ENCODE measurements at places on chromosomes 1 and 21.

DNA sequence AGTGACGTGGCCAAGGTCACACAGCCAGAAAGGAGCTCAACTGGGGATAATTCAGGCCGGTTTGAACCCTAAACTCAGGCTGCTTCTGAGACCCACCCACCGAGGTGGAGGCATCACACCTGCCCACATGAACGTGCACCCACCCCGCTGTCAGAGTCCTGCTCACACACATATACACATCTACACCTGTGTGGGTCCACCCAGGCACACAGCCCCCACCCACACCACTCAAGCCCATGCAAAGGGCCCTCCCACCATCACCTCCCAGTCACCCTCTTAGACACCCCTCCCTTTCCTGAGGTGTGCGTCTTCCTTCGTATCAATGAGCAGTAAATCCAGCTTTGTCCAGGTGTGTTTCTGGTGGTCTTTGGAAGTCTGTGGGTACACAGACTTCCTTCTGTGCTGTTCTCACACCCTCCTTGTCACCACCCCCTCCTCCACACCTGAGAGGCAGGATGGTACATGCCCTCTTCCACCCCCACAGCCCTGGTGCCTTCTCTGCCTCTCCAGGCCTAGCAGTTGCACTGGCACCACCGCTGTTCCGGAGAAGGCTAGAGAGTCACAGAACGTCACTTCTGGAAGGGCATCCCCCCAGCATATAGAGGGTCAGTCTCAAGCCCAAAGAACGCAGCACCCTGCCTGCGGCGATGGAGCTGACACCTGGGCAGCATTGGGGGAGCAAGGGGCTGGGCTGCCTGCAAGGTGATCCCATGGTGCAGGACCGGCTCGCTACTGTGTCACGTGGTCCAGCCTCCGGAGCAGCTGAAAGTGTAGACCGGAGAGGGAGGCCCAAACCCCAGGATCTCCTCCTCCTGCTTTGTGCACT, 18.9 kb upstream of the FAM131C start:
- DNase-seq: no peak

- peak; percentile 9 for DNase-seq
These were observed at the start of gene OLFM3 for GRCh38 chr1:101996825-101997465. Gene OLFM3, minus strand, starts transcription at chr1:101996926.

- DNase-seq: no peak
These were observed 299.1 kb upstream of the DEPDC1 start for GRCh38 chr1:68795956-68796355.

GRCh38 chr1:177448652-177449357, 278.0 kb downstream of the BRINP2 start:
- peak; percentile 11 for DNase-seq

GRCh38 chr1:213335084-213335483, 284.0 kb downstream of the RPS6KC1 start:
- DNase-seq: no peak

GRCh38 chr1:183956559-183957188, 80.9 kb downstream of the COLGALT2 start:
- DNase-seq: peak; percentile 95

DNA sequence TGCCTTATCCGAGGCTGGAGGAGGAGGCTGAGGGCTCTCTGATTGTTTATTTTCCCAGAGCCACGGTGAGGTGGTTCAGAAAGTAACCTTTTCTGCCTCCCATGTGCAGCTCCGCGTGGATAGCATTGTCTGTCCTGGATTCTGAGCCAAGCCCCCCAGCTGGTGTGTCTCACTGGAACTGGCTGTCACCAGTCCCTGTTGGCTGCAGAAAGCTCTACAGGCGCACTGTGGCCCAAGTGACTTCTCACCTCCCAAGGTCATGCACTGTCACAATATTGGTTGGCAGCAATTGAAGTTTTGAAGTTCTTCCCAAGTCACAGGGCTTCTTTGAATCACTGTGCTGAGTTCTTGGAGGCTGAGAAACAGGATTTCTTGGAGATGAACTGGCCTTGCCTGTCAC, 8.2 kb downstream of the BMP8A start:
- no peak for DNase-seq

DNA sequence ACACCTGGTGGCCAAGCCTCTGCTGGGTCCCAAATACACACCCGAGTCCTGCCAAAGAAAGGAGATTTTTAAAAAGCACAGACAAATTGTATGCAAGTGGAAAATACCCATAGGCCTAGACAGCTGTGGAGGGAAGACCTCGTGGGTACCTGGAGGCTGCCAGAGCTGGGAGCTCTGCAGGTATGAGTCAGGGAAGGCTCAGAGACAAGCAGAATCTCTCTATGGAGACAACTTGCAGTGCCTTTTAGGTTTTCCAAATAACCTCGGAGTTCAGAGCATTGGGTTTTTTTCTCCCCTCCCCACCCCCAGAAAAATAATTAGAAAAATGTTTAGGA, 127.7 kb downstream of the EDEM3 start:
- no peak for DNase-seq

- DNase-seq: peak; percentile 21
These were observed 43.0 kb downstream of the SNX7 start for GRCh38 chr1:98704474-98704873.

- DNase-seq: peak; percentile 88
These were observed 29.5 kb downstream of the CAPN2 start for GRCh38 chr1:223741861-223742260.

- DNase-seq: no peak
These were observed 852 bp downstream of the FAAH start for GRCh38 chr1:46394872-46395465.

DNA sequence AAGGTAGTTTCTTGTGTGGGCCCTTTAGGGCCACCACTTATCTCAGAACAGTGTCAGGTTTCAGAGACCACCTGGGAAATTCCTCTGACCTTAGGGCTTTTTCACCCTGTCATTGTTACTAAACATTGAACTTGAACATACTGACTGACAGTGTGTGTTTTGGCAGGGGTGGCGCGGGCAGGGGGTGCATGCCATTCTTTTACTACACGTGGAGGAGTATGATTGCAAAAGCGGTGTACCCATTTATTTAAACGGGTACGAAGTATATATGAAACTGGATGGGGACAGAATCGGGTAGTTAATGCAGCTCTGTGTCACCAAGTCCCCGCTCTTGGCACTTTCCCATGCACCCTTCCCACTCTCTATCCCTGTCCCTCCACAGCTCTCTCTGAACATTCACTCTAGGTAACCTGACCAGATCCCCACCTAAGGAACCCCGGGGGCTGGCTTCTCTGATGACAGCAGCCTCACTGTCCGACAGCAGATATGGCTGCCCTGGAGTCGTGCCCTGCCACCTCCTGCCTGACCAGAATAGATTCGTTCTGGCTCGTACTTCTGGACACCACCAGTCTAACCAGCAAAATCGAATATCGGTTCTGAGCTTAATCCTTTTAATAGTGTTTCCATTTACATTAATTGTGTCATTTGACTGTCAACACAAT, 51.3 kb downstream of the NFASC start:
- DNase-seq: no peak

DNA sequence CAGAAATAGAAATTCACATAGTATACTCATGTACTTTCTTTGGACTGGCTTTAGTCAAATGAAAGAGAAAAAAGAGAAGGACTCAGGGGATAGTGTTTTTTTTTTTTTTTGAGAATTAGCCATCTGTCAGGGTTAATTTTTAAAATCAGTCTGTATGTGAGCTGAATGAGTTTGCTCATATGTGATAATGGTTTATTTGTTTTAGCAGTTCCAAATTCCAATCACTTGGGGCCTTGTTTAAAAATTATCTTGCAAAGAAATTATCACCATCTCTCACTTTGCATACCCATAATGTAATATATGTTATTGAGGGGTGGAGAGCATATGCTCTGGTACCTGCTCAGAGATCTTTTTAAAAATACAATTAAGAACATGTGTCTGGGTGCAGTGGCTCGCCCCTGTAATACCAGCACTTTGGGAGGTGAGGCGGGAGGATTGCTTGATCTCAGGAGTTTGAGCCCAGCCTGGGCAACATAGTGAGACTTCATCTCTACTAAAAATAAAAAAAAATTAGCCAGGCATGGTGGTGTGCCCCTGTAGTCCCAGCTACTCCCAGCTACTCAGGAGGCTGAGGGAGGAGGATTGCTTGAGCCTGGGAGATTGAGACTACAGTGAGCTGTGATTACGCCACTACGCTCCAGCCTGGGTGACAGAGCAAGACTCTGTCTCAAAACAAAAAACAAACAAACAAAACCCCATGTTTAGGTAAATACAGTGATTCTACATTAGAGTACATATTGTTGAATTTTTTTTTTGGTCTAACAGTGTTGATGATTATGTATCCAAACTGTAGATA, 19.7 kb downstream of the GNAI3 start:
- DNase-seq: no peak

DNA sequence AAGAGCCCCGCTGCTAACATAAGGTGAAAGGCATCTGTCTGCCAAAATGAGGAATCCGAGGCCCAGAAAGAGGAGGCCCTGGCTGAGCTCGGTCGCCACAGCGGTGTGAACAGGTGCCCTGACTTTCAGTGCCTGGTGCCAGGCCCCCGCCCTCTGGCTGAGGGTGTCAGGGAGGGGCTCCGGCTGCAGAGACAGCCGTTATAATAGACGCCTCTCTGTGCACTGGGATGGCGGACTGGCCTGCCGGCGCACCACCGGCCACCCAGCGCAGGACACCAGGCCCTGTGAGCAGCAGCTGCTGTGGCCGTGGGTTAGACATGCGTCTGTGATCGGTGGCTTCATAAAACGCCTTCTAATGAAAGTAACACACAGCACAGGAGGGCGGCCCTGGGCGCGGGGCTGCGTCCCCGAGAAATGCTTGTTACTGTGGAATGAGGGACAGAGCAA, 51.4 kb upstream of the ACTRT2 start:
- no peak for DNase-seq

- peak; percentile 15 for DNase-seq
These were observed 297.0 kb downstream of the GPATCH2 start for GRCh38 chr1:217333939-217334338.

DNA sequence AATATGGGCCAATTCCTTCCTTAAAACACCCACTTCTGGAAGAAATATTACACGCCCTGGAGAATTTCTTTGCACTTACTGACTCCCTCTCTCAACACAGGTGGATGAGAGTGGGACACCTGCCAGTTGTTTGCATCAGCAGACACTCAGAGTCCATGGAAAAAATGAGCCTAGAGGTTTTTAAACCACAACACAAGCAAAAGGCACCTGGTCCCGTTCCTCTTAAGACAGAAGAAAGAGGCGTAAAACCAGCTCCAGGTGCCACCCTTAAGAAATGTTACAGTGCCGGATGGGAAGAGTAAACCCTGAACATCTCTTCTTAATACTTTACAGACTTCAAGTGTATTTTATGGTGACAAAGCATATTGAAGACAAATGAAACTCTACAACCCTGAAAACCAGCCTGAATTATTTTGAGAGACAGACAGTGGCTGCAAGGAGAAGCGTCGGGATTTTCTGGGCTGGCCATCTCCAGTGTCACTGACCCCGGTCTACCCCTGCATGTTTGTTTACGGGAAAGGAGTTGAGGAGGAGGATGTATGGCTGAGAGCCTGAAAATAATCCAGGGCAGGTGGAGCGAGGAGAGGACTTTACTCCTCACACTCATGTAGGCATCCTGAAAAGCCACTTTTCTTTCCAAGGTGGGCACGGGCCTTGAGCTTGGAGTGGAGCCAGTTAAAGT, 7.8 kb upstream of the RIPK4 start:
- no peak for DNase-seq

GRCh38 chr1:14983277-14983676, 170.3 kb upstream of the TMEM51 start:
- DNase-seq: no peak

GRCh38 chr1:221174330-221174993, 295.2 kb downstream of the HLX start:
- peak; percentile 14 for DNase-seq

DNA sequence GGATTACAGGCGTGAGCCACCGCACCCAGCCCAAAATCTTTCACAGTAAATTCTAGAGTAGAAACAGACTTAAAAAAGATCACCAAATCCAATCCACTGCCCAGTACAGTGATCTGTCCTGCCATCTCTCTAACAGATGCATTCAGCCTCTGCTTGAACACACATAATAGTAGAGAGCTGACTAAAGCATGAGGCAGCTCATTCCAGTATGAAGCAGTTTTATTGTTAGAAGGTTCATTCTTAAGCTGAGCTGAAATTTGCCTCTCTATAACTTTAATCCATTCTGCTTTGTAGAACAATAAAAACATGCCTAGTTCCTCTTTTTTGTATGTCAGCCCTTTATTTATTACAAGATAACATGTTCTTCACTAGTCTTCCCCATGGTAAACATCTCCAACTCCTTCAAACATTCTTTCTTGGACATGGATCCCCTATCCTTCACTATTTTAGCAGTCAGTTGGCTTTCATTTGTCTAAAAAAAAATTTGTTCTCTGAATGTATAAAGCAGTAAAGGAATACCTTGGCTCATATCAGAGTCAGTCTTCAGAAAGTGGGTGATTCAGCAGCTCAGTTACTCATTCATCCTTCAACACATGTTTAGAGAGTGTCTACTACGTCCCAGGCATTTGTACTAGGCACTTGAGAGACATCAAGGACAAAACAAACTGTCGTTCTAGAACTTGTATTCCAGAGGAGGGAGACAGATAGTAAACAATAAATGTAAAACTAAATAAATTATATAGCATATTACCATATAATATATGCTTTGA, 10.7 kb upstream of the PTBP2 start:
- peak; percentile 85 for DNase-seq

DNA sequence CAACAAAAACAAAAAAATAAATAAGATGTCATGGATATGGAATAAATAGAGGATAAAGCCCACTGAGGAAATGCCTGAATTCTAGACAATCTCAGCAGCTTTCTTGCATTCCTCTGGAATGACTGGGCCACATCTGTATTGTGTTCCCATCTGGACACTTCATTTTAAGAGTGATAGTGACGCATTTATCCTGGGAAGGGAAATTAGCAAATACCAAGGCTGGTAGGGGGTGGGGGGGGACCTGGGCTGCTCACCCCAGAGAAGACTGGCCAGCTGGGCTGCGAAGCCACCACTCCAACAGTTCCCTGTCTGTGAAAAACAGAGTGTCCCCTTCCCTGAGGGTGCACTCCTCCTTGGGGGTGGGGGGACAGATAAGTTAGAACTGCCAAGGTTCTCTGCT, 106.3 kb downstream of the HIVEP3 start:
- DNase-seq: peak; percentile 70

DNA sequence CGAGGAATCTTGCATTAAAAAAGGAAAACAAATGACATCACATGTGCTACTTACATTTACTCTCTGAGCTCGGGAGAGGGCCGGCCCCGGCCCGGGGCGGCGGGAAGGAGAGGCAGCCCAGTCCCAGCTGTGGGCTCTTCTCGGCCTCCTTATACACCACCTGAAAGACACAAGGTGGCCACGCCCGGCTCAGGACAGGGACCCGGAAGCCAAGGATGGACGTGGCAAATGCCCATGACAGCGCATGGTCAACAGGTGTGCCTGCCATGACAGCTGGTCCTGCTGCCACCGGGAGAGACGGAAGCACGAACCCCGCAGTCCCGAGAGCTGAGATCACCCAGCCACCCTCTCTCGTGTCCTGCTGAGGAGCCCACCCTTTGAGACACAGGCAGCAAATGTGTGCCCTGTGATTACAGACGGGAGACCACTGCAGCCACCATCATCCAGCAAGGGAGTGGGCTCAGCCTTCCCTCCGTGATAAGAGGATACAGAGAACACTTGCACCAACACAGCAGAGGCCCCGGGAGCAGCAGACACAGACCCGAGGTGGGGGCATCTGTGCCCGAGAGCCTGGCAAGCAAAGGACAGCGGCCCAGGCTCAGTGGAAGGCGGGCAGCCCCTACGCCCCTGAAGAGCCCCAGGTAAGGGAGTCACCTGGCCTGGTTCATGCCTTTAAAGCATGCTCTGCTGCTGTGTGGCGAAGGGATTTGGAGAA, 8.7 kb downstream of the TPRG1L start:
- no peak for DNase-seq

GRCh38 chr1:215306426-215306825, 223.9 kb downstream of the KCNK2 start:
- DNase-seq: no peak

GRCh38 chr1:111879081-111879480, 110.4 kb downstream of the KCND3 start:
- no peak for DNase-seq
